Caco-2 (cell line): ENCODE measurements at places on chromosomes 16 and 17.
A peak's percentile ranks its signal among the peaks of the same experiment; 100 is the strongest.

- no peak for DNase-seq
Observed at GRCh38 chr16:2238150-2238837, 2.0 kb downstream of the DNASE1L2 start.

GRCh38 chr16:50204453-50205108 is 51.5 kb downstream of the TENT4B start:
- DNase-seq, result no peak

DNA sequence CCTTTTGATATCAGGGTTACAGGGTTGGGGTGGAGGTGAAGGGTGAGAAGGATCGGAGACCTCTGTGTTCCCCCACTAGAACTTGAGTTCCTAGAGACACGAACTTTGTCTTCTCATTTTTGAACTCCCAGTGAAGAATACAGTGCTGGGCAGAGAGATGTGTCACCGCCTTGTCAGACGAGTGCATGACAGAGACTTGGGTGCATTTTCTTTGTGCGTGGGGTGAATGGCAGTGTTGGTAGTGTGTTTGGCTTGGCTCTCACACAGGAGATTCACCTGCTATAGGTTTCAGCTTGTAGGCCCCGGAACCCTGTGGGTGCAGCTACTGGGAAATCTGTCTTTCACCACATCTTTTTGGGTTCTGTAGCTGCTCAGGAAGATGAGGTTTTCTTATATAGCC is 40.0 kb upstream of the CCR7 start:
- DNase-seq, result no peak

- DNase-seq, result no peak
Observed at GRCh38 chr17:4272213-4272971, 8.6 kb upstream of the ANKFY1 start.

GRCh38 chr16:31480851-31481536 is 1.9 kb upstream of the SLC5A2 start:
- DNase-seq, result no peak

- no peak for DNase-seq
Observed at GRCh38 chr16:6777624-6778023, 555.0 kb upstream of the RBFOX1 start.

GRCh38 chr17:4074831-4075495 is 67.9 kb downstream of the ZZEF1 start:
- DNase-seq, result no peak

GRCh38 chr16:85902366-85903155 is 3.6 kb downstream of the IRF8 start:
- no peak for DNase-seq

- DNase-seq, result no peak
Observed at GRCh38 chr16:81499576-81500380, 55.2 kb downstream of the CMIP start.

GRCh38 chr16:69928856-69929400 is 22.2 kb upstream of the CLEC18A start:
- DNase-seq, result no peak

- peak; percentile 71 for DNase-seq
Observed at GRCh38 chr17:8121681-8122421, 2.1 kb downstream of the HES7 start.

GRCh38 chr16:49969091-49970030 is 55.7 kb upstream of the CNEP1R1 start:
- DNase-seq, result peak; percentile 46

DNA sequence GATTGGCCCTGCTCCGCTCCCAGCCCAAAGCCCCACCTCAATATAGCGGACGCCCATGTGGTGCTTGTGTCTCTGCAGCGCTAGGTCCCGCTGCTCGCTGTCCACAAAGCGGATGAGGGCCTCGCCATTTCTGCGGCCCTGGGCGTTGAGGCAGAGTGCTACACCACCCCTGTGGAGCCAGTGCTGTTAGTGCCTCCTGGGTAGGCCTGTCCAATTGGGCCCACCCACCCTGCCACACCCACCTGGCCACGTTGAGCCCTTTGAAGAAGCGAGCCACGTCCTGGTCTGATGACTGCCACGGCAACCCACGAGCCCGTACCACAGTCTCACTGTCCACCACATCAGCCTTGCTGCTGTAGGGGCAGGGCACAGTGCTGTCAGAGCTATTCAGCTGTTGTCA is 3.6 kb downstream of the ESRP2 start:
- peak; percentile 41 for DNase-seq

DNA sequence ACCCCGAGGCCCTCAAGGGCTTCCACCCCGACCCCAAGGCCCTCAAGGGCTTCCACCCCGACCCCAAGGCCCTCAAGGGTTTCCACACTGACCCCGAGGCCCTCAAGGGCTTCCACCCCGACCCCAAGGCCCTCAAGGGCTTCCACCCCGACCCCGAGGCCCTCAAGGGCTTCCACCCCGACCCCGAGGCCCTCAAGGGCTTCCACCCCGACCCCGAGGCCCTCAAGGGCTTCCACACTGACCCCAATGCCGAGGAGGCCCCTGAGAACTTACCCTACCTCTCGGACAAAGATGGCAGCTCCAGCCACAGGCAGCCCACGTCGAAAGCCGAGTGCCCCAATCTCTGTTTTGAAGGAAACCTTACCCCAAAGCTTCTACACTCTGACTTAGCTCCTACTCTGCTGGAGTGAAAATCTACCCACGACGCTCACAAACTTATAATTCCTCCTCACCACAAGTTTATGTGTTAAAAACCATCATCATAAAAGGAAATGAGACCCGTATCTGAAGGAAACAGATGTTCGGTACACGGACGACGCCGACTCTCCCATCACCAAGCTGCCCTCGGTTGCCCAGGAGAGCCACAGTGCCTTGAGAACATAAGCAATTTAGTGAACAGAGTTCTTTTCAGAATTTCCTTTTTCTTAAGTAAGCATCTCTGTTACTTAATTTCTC is 61.2 kb upstream of the RPH3AL start:
- no peak for DNase-seq

GRCh38 chr16:27433636-27434035 is 31.7 kb downstream of the IL21R start:
- DNase-seq, result no peak

DNA sequence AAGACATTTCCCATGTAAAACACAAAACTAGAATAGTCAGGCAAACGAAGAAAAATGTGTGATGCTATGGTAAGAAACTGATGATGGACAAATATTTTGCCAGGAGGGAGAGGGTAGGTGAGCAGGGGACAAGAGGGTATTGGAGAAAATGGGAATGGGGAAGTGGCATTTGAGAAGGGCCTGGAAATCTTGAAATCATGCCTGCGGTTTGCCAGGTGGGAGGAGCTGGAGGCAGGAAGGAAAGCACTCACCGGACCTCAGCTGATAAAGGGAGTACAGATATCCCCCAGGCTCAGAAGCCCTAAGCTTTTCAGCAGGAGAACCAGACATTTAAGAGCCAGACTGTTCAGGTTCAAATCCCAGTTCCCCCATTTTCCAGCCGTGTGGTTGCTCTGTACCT is 103.6 kb downstream of the GSG1L start:
- no peak for DNase-seq

DNA sequence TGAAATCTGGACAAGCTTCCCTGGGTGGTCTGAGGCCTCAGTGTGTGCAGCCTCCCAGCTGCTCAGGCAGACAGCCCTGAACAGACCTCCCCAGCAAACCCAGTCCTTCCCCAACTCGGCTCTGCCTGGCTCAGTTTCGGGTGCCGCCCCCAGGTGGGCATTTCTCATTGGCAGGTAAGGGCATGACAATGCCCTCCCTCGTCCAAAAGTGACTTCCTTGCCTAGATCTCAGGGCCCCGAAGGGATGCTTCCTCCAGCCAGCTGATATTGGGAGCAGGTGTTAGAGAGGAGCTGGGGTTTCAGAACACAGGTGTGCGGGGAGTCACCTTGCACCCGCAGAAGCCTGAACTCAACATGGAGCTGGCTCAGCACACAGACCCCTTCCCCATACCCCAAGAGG is 3.8 kb upstream of the PPL start:
- no peak for DNase-seq
